ENCODE measurements at places on chromosomes 7 and 10. TPM values are rescaled to one million over a fixed set of nuclear protein-coding genes. Genes with fewer than 3 reads are reported as not detected.
A peak's percentile ranks its signal among the peaks of the same experiment; 100 is the strongest.

The CDHR1 gene
- 1.1 TPM for total RNA-seq

The GNAT3 gene
- not detected for total RNA-seq

The OR2A12 gene
- not detected for total RNA-seq

The FOXI2 gene
- total RNA-seq: not detected

The ACBD7 gene
- total RNA-seq: 3.1 TPM

The ZKSCAN1 gene
- 67.1 TPM for total RNA-seq

The PON1 gene
- not detected for total RNA-seq

The TMEM229A gene
- total RNA-seq: not detected

The ANK3 gene
- total RNA-seq: 50.5 TPM

The SYT15 gene
- 0.27 TPM for total RNA-seq

DNA sequence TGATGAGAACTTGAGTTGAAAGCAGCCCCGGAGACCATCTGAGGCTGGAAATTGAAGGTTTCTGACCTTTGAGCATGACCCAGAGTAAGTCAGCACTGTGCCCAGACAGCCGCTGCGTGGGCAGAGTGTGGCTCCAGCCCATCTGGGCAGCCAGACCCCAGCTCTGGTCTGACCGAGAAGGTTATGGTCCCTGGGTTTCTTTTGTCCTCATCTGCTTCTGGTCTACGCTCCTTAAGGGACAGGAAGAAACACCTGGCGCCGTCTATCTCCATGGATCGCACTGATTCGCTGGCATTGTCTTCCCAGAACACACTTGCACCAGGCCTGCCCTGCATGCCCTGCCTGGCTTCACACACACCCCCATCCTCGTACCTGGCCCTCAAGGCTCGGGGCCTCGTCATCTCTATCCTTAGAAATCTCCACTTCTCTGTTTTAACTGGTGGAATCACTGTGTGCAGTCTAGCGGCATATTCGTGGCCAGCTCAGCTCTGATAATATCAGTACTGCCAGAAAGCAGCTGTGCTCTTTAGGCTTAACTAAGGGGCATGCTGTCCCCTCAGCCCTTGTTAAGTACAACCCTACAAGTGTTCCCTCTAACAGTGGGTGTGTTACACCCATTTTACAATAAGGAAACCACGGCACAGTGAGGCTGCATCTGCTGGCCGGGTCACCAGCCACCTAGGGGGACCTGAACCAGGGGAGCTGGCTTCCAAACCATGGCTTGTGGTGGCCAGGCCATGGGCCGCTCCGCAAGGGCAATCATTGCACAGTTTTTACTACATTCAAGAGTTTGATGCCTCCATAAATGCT is 127.7 kb downstream of the ADCY1 start:
- no peak for DNase-seq

GRCh38 chr10:133168617-133169031 is 8.6 kb downstream of the KNDC1 start:
- no peak for DNase-seq

DNA sequence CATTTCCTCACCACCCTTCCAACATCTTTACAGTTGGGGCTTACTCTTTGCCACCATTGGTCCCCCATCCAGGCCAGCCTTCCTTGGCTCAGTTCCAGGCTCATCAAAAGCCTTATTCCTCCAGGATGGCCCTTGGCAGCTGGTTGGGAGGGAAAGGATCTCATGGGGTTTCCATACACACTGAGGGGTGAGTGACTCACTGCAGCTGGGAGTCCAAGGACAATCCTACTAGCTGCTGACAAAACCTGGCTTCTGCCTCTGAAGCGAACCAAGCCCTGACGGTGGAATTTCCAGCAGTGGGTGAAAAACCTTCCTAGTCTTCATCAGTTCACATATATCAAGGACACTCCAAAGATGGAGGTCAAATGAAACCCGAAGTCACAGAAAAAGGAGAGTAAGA is 22.9 kb downstream of the CRHR2 start:
- DNase-seq: no peak

GRCh38 chr7:29806208-29806994 is at the start of gene WIPF3:
Gene WIPF3 (plus strand): TSS chr7:29806508. CDS start chr7:29834725, 28,217 bp downstream.
- DNase-seq: no peak

- DNase-seq: no peak
These were observed 28.9 kb upstream of the MRPS33 start for GRCh38 chr7:141043616-141044015.

DNA sequence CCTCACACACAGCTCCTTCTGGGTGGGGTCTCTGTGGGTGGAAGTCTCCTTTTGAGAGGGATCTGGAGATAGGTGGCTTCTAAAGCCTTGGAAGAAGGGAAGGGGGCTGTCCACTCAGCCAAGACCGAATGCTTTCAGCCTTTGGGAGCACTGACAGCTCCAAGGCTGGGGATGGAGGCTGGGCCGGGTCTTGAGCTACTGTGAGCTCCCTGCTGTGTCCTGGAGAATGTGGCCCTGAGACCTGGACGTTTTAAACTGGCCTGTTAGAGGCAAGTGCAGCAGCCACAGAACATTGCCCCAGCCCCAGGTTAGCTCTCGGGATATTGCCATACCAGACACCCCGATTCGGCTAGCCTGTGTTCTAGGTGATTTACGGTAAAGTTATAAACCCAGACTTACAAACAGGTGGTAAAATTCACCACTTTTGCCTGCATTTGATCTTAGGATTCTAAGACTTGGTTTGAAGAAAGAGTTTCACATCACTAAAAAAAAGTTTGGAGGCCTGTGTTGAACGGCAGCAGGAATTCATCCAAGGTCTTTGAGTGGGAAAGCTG is 548.5 kb upstream of the FOXK1 start:
- no peak for DNase-seq

GRCh38 chr7:50147951-50148808 is 55.1 kb upstream of the ZPBP start:
- DNase-seq: no peak

DNA sequence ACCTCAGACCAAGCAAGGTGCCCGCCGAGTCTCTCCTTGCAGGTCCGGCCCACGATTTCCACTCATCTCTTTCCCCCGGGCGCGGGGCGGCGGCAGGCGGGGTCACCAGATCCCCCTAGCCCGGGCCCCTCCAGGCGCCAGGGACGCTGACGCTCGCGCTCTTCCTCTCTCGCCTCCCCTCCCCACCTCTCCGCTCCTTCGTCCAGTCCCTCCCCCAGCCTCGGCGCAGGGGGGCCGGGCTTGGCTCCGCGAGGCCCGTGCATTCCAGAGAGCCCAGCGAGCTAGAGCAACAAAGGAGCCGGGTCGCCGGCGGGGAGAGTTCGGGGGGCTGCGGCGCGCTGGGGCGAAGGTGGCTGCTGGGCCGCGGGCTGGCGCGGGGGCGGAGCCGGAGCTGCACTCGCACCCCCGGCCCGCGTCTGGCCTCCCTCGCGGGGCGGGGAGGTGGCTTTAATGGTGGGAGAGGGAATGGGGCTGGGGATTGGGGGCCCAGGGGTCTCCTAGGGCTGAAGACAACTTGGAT is at the start of gene SMO:
TSS of gene SMO (plus strand) at position 262 of the 520 bp plus-strand sequence. CDS start 519 bp downstream, outside the sequence.
- peak; percentile 22 for DNase-seq

GRCh38 chr7:141651417-141651816 is 50.5 kb downstream of the DENND11 start:
- DNase-seq: no peak

GRCh38 chr10:98555021-98555619 is 108.4 kb upstream of the HPS1 start:
- no peak for DNase-seq

GRCh38 chr10:114043532-114044246 is at the start of gene ADRB1:
Gene ADRB1 (plus strand): TSS chr10:114043866. CDS start chr10:114044133, 267 bp downstream.
- no peak for DNase-seq

- DNase-seq: no peak
These were observed 310.7 kb downstream of the PRKG1 start for GRCh38 chr10:51384971-51385370.

DNA sequence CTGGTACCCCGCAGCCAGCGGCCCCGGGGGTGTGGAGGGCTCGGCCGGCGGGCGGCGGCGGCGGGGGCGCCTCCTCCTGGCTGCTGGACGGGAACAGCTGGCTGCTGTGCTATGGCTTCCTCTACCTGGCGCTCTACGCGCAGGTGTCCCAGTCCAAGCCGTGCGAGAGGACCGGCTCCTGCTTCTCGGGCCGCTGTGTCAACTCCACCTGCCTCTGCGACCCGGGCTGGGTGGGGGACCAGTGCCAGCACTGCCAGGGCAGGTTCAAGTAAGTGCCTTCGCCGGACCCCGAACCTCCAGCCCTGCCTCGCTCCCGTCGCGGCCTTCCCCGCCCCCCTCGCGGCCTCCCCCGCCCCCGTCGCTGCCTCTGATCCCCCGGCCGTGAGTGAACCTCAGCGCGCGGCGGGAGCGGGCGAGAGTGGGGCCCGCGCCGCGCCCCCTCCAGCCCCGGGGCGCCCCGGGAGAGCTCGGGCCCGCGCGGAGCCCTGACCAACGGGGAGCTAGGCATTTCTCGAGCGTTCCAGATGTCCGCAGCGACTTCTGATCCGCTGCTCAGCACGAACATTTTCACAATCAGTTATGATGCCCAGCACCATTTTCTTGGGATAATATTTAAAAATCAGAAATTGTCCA is 727 bp downstream of the ATRNL1 start:
- DNase-seq: peak; percentile 21

DNA sequence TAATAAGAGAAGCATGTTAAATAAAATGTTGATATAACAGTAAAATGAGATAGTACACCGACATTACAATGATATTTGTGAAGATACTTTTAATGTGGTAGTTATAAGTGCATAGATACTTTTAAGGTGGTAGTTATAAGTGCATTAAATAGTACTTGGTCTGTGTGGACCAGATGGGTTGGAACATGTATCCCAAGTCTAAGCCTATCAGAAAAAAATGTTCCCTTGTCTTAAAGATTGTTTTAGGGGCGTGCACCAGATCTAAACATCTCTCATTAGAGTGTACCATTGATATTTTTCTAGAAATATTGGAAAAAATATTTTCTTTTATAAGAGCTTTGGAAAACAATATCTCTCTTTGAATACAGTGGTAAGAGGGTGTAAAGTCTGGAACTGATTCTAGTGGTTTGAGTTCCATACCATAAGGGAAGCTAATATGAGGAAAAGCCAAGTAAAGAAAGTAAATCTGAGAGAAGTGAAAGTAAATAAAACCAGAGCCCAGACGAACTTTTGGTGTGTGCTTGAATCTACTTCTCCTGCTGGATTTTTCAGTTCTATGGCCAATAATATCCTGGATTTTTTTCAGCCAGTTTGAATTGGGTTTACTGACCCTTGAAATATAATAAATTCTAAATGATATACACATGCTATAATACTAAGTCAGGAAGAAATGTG is 175.3 kb downstream of the MBL2 start:
- DNase-seq: no peak

- DNase-seq: peak; percentile 47
These were observed at the start of gene NRCAM for GRCh38 chr7:108455998-108456677. Gene NRCAM (minus strand): TSS chr7:108456436. CDS start chr7:108240064, 216,372 bp downstream.

GRCh38 chr7:113394856-113395255 is 276.5 kb upstream of the SMIM30 start:
- DNase-seq: no peak

GRCh38 chr7:50591480-50592438 is 26.6 kb upstream of the DDC start:
- no peak for DNase-seq

DNA sequence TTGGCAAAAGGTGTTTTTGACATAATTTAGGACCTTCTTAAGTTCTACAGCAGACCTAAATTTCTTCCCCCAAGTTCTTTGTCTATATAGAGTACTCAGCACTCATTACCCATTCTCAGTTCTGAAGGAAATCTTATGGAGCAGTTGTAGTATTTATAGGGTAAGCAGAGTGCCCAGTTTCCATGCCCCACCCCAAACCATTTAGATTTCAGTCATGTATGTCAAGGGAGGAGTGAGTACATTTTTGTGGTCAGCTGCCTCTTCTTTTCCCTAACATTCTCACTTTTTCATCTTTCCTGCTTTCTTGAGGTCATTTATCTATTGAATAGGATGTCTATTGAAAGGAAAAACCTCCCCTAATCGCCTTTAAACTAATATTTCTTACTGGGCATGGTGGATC is 83.3 kb downstream of the KAT6B start:
- no peak for DNase-seq

DNA sequence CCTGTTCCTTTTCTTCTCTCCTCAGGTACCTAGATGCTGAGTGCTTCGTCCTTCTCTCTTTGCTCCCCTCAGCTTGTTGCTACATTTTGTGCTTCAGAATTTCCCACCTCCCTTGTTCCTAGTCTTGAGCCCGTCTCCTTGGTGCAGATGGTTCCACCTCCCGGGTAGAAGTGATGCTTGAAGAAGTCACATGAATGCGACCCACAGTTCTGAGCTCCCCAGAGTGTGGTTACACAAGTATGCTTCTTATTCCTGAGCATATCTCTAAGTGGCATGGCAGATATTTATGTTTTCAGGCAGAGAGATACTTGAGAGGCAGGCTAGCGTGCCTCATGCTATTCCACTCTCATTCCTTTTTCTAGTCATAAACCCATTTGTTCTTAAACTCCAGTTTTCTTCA is 34.0 kb downstream of the INPP5F start:
- no peak for DNase-seq

GRCh38 chr7:117600911-117601310 is 121.1 kb downstream of the CFTR start:
- no peak for DNase-seq

DNA sequence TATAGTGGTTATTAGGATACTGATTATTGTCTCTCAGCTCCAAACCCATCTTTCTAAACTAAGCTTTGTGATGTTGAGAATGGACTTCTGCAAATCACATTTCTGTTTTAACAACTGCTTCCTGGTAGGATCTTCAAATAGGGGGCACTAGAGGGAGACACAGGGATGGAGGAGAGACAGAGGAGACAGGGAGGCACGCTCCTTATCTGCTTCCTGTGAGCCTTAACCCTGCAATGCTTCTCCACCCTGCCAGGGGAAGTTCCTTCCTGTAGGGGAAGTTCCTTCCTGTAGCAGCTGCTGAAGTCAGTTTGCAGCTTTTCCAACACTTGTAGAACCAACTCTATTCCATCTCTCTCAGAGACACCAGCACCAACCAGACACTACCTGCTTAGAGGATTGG is 847.2 kb downstream of the CCSER2 start:
- no peak for DNase-seq

DNA sequence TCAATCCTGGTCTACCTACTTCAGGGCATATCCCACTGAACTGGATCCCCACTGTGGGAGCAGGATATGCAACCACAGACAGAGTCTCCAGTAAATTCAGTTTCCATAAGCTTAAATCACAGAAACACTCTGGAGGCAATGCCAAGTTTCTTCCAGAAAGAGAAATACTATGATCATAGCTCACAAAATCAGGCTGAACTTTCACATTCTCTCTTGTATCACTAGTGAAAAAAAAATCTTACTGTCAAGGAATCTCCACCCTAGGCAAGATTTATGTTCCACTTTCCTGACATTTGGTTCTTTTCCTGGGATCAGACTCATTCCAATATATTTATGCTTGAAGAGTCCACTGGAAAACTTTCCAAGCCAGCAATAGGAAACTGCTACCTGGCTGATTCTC is 749.0 kb downstream of the SUGCT start:
- no peak for DNase-seq

Data from activated naive CD4-positive, alpha-beta T cell treated with anti-CD3 and anti-CD28 coated beads, Interleukin-2, amount 50 U/mL, for 72 hours (primary cell).